ENCODE measurements at places on chromosomes 4 and X. TPM values are rescaled to one million over a fixed set of nuclear protein-coding genes. Genes with fewer than 3 reads are reported as not detected.

- DNase-seq = peak; percentile 35
Observed at GRCh38 chr4:147481577-147482109, 746 bp downstream of the EDNRA start.

Gene PNCK
- 38.6 TPM for total RNA-seq

- DNase-seq = no peak
Observed at GRCh38 chr4:3283483-3283882, 9.3 kb upstream of the RGS12 start.

GRCh38 chr4:163967710-163968109 lies 473.2 kb downstream of the TMA16 start:
- DNase-seq = no peak

GRCh38 chr4:150495550-150495949 lies 86.4 kb upstream of the MAB21L2 start:
- no peak for DNase-seq

GRCh38 chr4:147493307-147493706 lies 12.4 kb downstream of the EDNRA start:
- no peak for DNase-seq

Gene MSANTD1
- 2.3 TPM for total RNA-seq

GRCh38 chr4:128301979-128302378 lies 14.4 kb upstream of the PGRMC2 start:
- DNase-seq = no peak

Gene MAGEB2
- total RNA-seq = not detected

DNA sequence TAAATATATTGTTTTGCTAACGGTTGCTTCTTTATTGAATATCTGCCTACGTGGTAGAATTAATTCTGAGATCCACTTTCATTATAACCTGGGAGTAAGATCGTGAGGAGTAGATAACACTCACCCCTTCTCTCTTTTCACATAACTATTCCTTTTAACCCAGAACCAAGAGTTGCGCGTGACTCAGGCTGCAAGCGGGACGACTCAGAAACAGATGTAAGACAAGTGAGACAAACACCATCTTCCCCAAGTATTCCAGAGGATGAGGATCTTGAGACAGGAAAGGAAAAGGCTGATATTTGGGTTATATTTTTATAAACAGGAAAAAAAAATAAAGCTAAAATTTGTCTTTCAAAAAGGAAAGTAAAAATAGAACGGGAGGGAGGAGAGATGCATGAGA lies 318.8 kb upstream of the NOCT start:
- DNase-seq = no peak

Gene GAGE12J
- not detected for total RNA-seq

DNA sequence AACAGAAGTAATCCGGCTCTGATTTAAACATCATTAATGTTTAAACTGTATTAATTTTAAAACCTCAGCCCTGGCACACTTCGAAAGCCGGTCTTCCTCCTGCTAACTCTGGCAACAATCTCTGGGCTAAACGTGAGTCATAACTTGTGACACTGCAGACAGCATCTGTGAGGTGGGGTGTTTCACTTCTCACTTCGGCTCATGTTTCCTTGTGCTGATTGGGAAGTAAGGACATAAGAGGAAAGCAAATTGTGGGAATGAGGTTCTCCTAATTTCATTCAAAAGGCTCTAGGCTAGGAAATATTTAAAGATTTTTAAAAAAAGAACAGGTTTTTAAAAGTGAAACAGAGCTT lies 139.9 kb upstream of the USP9X start:
- no peak for DNase-seq

Gene RHOXF1
- total RNA-seq = 0.50 TPM

DNA sequence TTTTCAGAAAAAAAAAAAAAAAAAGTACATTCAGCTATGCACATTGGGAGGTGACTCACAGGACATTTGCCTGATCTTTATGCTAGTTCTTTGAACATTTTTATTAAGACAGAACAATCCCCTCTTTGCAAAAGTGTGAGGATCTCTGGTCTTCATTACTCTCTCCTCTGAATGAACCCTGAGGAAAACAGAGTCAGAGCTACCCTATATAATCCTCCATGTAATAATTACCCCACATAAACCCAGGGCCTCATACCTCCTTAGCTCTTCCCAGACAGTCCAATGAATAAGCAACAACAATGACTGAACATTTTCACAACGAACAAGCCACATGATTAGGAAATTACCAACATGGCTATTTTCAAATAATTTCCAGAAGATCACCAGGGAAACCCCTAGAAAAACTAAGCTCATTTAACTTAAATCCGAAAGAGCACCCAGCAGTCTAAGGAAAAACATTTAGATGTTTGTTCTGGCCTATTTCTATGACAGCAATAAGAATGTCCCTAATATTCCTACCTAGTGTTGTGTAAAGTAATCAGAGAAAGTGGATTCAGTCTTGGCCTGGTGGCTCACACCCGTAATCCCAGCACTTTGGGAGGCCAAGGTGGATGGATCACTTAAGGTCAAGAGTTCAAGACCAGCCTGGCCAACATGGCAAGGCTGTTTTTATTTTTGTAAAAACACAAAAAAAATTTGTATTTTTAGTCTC lies 37.8 kb downstream of the TBC1D9 start:
- DNase-seq = no peak

DNA sequence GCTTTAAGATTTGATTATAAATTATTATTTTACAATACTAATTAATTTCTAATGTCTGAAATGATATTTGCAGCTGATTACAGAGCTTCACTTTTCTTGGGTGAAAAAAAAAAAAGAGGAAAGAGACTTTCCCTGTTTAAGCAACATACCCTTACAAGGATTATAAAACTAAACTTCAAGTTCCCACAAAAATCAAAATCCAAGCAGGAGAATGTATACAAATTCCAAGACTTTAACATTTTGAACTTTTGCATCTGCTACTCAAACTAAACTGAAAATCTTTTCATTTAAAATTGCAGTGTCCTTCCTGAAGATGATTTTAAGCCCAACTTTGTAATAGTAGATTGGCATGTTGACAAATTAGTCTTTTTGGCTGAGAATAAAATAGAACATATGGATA lies 742.4 kb upstream of the INTU start:
- DNase-seq = no peak

- no peak for DNase-seq
Observed at GRCh38 chr4:55032179-55032578, 93.2 kb downstream of the KDR start.

- no peak for DNase-seq
Observed at GRCh38 chr4:90069151-90069550, 58.0 kb upstream of the CCSER1 start.

GRCh38 chr4:76784237-76784636 lies 113.7 kb downstream of the SOWAHB start:
- no peak for DNase-seq

- no peak for DNase-seq
Observed at GRCh38 chr4:9870165-9870790, 88.8 kb downstream of the DRD5 start.

DNA sequence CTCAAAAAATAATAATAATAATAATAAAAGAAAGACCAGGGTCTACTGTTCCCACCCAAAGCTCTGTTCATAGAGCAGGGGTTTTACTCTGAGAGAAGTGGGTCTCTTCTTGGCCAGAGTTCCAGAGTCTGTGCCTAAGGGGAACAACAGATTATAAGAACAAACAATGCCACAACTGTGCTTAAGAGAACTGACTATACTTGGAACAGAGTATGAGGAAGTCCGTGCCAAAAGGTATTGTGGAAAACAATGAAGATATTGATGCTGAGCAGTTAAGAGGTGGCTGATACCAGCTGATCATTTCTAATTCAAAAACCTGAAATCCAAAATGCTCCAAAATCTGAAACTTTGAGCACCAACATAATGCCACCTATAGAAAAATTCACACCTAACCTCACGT lies 229.6 kb downstream of the FBXO8 start:
- DNase-seq = no peak

DNA sequence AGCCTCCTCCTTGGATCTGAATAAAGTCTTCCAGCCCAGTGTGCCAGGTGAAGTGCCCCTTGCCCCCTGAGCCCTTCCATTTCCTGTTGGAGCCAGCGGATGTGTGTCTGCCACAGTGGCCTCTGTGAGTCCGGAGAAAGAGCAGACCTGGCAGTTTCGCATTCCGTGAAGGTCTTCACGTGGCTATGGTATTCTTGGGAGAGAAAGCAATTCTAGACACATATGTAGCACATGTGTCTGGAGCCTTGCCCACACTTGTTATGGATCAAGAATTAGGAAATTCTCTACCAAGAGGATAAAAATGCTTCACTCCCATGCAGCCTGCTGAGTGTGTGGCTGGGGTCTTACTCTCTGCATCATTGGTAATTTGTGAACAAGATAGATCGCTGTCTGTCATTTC lies 130.9 kb downstream of the REPS2 start:
- DNase-seq = no peak

Gene PRMT9
- total RNA-seq = 27.2 TPM

DNA sequence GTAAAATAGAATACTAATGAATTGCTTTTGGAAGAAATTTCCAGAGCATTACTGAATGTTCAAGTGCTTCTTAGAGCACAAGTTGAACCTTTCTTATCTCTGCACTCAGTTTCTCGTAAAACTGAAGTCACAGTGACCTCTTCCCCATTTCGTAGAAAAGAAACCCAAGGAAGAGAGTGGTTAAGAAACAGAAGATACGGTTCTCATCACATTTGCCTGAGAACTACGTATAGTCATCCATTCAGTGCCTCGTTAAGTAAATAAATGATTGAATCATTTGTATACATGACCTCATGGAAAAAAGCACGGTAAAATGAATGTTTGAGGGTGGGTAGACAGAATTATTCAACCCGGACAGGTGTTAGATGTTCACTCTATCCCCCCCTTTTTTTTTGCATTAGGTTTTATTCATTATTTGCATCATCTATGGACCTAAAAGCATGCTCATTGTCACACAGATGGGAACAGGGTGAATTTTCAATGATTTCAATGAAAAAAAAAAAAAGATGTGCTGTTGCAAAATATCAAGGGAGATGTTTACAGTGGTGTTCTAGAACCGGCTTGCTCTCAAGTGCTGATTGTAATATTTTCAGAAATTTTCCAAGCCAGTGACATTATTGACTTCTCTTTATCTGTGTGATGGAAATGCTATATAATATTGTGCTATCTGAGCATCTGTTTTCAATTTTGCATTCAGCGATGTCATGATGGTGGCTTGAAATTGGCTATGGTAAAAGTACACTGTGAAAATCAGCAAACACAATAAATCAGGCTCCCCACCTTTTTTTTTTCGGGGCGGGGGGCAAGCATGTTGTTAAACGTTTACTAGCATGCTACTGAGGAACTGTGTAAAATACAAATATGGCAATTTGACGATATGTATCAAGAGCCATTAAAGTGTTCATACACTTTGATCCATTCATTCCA lies 4.3 kb downstream of the RHOH start:
- DNase-seq = no peak

- DNase-seq = peak; percentile 49
Observed at GRCh38 chr4:7342223-7343080, 92.3 kb downstream of the PSAPL1 start.

GRCh38 chr4:40980318-40980883 lies 230.6 kb downstream of the NSUN7 start:
- no peak for DNase-seq

DNA sequence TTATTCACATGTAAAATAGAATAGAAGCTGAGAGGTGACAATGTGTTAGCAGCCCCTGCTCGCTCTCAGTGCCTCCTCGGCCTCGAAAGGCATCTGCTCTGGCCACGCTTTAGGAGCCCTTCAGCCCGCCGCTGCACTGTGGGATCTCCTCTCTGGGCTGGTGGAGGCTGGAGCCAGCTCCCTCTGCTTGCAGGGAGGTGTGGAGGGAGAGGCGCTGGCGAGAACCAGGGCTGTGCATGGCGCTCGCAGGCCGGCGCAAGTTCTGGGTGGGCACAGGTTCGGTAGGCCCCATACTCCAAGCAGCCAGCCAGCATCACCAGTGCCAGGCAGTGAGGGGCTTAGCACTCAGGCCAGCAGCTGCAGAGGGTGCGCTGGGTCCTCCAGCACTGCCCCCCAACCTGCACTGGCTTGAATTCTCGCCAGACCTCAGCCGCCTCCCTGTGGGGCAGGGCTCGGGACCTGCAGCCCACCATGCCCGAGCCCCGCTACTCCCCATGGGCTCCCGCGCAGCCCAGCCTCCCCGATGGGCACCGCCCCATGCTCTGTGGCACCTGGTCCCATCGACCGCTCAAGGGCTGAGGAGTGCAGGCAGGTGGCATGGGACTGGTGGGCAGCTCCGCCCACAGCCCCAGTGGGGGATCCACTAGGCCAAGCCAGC lies 1346.7 kb upstream of the IGFBP7 start:
- DNase-seq = no peak

- DNase-seq = no peak
Observed at GRCh38 chrX:72240976-72241375, 2.1 kb upstream of the ERCC6L start.

Gene ADGRG2
- total RNA-seq = 4.5 TPM

- no peak for DNase-seq
Observed at GRCh38 chr4:83850435-83850834, 314.5 kb downstream of the GPAT3 start.

DNA sequence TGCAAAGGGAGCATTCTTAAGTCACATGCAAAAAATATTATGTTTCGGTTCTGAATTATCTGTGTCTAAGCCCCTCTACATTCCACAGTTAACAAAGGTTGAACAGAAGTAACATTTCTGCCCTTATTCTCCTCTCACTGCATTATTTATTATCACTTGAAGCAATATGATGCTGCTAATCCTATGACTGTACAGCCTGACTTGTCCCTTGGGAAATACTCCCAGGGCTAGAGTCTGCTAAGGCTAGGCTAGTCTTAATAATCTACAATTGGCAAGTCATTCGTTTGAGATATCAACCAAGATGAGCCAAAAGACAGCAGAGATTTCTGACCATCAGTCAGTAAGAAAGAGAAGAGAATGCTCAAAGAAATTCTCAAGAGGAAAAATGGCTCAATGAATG lies 226.9 kb upstream of the HCCS start:
- DNase-seq = no peak

Gene EFNB1
- 21.3 TPM for total RNA-seq

- DNase-seq = no peak
Observed at GRCh38 chr4:118018381-118019145, 15.7 kb upstream of the NDST3 start.

Gene PFKFB1
- total RNA-seq = 0.20 TPM

GRCh38 chr4:64539234-64539849 lies 130.1 kb upstream of the TECRL start:
- DNase-seq = peak; percentile 61

All from spinal cord (tissue), 10 donors.